ENCODE measurements at places on chromosomes 6 and 20.

DNA sequence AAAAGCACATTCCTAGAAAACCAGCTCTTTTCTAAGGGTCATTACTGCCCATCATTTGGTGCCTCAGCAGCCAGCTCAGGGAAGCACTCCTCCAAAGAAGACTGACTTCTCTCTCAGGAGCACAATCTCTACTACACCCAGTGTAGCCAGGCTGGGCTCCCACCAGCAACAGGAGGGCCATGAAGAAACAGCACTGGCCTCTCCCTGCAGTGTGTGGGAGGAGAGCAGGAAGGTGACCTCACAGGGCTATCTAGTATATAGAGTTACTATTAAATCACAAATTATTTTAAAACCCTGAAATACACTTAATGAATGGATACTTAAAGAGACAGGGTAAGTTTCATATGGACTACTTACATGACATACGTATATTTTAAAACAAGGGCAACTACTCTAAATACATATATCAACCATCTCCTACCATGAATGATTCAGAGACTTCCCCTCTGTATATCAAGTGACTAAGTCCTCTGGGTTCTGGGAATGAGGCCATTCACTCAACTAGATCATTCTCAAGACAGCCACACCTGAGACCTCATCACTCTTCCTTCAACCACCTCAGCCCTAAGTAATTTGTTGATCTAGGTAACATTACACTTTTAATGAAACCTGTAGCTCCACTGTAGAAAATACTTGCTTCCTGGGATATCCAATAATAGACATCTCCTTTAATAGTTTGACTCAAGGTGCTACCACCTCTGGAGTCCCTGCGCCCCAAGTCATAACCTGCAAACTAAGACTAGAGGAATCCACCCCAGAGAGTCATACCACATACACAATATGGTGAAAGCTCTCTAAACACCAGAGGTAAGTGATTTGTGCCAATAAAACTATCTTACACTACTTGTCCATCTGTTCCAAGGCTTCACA lies 25.2 kb downstream of the TBX18 start:
- no peak for DNase-seq

DNA sequence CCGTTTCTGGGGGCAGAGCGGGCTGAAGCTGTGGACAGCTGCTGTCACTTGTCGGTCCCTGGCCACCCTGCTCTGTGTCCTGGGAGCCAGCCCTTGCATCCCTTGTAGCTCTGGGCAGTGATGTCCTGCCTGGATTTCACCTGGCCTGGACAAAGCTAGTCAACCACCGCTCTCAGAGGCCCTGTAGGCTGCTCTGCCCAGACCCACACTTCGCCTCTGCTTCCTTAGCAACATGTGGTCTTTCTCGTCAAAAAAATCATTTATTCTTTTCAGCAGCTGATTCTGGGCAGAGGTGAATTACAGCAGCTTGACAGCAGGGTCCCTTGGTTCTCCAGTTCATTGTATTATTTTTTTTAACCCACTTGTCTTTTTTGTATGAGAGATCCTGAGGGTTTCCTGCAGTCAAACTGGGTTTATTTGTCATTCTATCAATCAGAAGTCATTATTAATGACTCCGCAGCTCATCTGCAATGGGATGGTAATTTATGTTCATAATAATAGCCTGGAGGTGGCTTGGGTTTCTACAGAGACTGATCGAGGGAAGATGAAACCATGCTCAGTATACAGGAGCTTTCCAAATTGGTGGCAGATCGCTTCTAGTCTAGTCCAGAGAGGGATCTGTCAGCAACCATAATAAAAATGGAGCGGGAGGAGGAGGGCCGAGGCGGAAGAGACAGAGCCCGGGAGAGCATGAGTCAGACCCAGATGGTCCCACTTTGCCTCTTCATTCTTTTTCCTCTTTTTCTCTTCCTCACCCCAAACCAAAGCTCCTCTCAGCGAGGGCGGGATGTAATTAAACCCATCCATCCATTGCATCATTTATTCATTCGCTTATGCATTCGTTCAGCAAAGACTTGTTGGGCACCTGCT lies 22.4 kb downstream of the EDN3 start:
- no peak for DNase-seq

DNA sequence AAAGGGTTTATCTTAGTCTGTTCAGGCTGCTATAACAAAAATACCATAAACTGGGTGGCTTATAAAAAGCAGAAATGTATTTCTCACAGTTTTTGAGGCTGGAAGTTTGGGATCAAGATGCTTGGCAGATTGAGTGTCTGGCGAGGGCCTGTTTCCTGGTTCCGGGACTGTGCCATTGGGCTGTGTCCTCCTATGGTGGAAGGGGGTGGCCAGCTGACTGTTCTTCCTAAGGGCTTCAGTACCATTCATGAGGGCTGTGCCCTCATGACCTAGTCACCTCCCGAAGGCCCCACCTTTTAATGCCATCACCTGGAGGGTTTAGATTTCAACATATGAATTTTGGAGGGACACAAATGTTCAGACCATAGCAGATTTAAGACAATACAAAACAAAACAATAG lies 91.2 kb downstream of the ARID1B start:
- DNase-seq, result no peak

- DNase-seq, result peak; percentile 74
Observed at GRCh38 chr6:31664790-31665500, at the start of gene GPANK1. Gene GPANK1 (minus strand): TSS chr6:31664997. CDS start chr6:31664478, 519 bp downstream.

- no peak for DNase-seq
Observed at GRCh38 chr6:20631549-20631924, 97.3 kb downstream of the CDKAL1 start.

GRCh38 chr6:165770397-165771082 lies 107.5 kb upstream of the PDE10A start:
- no peak for DNase-seq

- no peak for DNase-seq
Observed at GRCh38 chr6:142300302-142300701, 1.5 kb upstream of the ADGRG6 start.

GRCh38 chr6:30213667-30213956 lies 406 bp upstream of the TRIM26 start:
- no peak for DNase-seq

DNA sequence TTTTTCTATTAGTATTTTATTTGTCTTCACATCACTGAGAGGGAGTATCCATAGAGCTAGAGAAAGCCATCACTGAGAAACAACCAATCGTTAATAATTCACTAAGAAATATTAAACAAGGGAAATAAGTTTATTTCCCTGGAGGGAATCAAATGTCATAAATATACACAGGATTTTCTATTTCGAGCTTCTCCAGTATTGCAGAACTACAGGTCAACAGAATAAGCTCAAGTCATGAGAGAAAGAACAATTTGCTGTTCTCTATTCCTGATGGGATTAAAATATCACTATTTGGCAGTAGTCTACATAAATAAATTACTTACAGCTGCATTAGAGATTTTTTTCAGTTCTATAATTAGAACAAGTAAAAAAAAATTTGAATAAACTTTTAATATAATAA lies 2.2 kb upstream of the FAM162B start:
- no peak for DNase-seq

DNA sequence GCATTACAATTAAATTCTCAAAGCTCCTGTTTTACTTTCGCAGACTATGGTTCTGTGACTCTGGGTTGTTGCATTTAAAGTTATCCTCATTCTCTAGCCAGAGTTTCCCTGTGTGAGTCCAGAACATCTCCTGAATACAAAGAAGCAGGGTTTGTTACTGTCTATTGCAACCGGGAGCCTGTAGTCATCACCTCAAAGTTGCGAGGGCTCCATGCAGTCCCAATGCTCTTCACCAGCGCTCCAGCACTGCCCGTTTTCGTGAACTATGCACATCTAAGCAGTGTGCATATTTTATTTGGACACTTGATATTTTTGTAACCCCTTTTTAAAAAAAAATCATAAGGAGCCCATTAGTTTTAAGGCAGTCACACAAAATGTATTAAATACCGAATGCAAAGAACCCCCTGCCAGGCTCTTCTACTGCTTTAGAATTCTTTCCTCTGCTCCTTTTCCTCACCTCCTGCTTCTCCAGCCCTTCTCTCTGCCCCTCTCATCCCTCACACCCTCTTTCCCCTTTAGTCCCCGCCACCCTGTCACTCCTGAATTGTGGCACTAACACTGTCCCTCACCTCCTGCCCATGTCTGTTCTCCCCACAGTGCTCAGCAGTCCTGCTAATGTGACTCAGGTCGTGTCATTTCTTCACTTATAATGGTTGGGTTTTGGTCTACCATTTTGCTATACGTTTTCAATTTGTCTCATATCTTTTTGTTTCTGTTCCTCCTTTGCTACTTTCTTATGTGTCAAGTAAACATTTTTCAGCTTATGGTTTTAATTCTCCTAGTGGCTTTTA lies 1.1 kb upstream of the HLA-C start:
- no peak for DNase-seq

DNA sequence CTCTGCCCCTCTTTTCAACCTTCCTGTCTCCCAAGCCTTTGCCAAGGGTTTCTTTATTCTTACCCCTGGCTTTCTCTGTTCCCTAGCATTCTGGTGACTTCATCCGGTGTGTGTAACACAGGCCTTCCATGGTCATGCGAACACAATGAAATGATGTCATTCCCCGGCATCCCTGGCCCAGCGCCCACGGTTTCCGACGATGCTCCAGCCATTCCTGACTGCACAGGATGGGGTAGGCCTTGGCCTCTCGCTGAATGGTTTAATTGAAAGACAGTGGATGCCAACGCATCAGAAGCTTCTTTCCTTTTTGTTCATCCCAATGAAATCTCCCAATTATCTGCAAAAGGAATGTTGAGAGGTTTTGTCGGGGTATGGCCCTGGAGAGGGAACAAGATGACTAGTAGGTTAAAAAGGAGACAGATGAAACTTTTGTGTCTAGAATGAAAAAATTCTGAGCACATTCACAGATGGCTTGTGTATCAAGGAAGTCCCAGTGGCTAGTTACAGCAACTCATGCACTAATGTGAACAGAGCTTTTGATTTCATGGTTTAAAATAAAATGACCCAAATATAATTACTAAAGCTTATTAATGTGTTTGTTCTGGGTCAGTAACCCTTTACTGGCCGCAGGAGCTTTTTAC lies 655.0 kb downstream of the QKI start:
- no peak for DNase-seq

- DNase-seq, result no peak
Observed at GRCh38 chr6:118101831-118102345, 194.8 kb downstream of the SLC35F1 start.

DNA sequence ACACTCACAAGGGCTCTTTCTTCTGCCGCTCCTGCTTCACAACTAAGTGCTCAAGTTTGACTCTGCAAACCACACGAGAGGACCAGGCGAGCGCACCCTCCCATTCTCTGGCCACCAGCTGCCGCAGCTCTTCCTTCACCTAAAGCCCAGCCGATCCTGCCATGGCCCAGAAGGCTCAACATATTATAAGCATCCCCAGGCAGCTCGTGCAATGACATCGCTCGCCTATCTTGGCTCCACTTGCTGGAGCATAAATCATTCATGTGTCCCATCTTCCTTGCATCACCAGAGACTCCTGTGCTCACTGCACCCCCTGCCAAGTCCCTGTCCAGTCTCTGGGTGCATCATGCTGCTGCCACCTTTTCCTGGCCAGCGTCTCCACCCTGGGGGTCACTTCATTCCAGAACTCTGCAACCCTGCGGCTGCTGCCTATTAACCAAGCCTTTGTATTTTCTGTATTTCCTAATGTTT lies 59.0 kb downstream of the PSMG4 start:
- no peak for DNase-seq

DNA sequence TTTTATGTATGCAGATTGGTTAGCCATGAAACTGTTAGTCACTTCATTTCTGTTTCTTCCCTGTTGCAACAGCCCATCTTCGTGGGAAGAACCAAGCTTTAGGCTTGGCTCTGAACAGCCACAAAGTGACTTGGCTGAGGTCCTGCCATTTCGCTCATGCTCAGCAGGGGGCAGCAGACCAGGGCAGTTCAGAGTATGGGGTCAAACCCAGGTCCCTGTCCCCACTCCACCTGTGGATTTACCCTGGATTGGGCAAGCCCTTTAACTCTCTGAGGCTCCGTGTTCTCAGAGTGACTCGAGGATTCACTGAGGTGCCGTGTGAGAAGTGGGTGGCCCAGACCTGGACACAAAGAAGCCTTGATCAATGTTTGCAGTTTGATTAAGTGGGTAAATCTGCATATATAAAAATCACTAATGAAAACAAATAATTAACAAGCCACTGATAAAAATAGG lies 19.8 kb upstream of the MAP1LC3A start:
- no peak for DNase-seq

- DNase-seq, result no peak
Observed at GRCh38 chr6:88455317-88455716, 289.2 kb upstream of the CNR1 start.

DNA sequence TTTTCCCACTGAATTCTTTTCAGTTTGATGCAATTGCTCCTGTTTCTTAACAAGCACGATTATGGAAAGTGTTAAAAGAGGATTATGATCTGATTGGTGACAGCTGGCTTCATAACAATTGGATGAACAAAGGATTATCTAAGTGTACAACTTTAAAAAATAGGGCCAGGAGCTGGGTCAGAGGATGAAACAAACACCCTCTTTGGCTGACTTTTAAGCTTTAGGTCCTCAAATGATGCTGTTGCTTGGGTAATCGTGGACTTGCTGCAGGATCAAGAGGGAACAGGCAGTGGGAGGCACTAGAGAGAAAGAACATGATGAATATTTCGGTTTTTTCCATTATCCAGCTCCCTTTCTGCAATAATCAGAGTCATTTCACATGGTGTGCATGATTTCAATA lies 35.5 kb upstream of the TMX4 start:
- DNase-seq, result no peak

GRCh38 chr6:127784468-127784867 lies 116.4 kb downstream of the THEMIS start:
- no peak for DNase-seq

GRCh38 chr6:3888153-3888957 lies 39.2 kb downstream of the FAM50B start:
- no peak for DNase-seq

DNA sequence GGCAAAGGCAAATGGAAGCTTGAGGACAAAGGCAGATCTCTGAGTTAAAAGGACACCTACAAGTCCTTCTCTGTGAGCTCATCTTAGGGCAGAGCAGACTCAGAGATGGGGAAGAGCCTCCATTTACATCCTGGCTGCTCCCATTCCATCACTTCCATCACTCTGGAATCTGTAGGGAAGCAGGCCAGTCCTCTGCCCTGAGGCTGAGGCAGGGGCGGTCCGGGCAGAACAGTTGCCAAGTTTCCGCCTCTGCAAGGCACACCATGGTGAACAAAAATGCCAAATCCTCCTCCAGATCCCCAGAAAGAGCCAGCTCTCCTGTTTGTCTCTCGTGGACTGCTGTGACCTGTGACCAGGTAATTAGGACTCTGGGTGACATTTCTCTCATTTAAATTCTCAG lies 209.6 kb upstream of the SSTR4 start:
- DNase-seq, result no peak

DNA sequence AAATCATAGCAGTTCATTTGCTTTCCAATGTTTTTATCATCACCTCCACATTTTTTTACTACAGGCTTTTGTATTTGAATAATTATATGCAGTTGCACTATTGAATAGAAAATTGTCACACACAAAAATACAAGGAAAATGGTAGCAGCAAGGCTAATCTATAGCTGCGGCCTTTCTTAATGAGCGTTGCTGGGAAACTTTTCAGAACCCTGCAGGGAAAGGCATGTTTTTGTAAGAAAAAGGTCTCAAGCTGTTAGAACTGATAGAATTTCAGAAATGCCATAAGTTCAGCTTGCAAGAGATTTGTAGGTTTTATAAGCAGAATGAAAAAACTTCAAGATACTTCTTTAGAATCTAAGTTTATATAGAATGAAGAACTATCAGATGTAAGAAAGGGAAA lies 535.8 kb downstream of the LMBRD1 start:
- no peak for DNase-seq
